ENCODE measurements at places on chromosomes 6 and 20. TPM values are rescaled to one million over a fixed set of nuclear protein-coding genes. Genes with fewer than 3 reads are reported as not detected.

SLC13A3 gene
- 0.05 TPM for total RNA-seq

SAMD5 gene
- 1.1 TPM for total RNA-seq

DNA sequence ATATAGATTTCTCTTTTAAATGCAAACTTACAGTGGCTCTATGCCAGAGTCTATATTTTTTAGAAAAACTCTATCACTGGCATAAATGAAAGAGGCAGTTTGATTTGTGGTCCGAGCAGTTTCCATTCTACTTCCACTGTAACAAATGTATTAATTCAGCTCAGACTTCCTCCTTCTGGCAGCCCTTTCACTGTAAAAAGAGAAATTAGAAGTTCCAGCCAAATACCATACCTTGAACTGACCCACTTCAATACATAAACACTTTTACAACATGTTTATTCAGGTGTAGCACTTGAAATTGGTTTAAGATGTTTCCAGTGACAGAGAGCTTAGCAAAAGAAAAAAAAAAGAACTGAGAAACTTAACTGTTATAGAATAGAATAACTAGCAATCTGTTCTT lies 99.3 kb downstream of the BMP5 start:
- DNase-seq, result no peak

PDE7B gene
- total RNA-seq, result 58.5 TPM

OR2H1 gene
- total RNA-seq, result not detected

DNA sequence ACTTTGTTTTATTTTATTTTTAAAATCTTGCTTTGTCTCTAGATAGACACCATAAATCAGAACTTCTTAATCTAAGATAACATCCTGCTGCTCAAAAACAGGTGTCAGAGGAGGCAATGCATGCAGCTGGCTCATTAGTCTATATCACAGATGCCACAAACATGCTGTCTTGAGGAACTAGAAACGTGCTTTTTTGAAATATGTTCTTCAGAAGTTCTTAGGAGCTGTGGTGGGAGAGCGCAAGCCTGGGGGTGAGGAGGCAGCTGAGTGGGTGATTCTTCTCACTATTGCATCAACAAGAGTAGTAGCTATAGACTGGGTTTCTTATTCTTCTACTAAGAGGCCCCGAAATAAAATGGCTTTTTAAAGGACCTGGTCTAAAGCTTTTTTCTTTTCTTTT lies 23.4 kb downstream of the IL22RA2 start:
- no peak for DNase-seq

DNA sequence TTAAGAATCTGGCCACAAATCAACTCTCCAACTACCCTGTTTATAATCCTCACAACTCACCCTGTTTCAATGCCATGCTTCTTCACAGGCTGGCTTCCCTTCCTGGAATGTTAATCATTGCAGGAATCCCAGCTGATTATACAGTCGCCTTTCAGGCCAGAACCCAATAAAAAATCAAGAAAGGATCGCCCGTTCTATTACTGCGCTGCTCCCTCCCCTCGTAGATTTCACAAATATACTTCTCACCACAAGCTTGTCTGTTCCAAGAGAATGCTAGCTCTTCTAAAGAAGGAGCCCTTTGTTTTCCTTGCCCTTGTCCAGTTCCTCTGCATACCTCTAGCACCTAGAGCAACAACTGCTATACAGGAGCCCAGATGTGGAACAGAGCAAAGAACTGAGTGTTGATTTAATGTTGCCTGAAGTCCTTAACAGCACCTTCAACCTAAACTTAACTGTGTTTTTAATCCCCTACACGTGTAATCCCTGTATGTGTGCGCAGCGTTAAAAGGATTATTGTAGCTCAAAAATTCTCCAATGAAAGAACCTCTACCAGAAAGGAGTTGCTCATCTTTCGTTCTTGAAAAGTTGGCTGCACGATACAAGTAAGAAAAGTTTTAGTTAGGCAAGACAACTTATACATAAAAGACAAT lies 988 bp downstream of the ECHDC1 start:
- peak; percentile 40 for DNase-seq

- no peak for DNase-seq
Observed at GRCh38 chr20:50776122-50776817, 18.6 kb upstream of the BCAS4 start.

DNA sequence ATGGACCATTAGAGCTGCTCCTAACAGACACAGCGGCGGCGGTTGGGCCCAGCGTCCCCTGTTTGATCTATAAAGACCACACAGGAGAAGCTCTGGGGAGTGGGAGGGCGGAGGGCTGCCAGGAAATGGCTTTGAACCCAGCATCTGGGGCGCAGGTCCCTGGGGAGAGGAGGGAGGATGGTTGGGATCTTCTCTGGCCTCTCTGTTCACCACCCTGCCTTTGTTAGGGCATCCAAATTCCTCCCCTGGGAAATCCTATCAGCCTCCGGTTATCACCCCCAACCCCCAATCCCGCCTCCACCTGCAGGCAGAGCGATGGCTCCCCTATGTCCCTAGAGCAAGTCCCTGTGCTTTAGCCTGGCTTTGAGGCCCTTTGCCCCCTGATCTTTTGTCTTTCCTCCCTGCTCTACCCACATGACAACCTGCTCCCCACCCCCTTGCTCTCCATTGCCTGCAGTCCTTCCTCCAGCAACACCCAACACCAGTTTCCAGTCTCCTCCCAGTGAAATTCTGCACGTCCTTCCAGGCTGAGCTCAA lies 7.1 kb downstream of the XKR7 start:
- DNase-seq, result no peak

GRCh38 chr6:121865811-121866210 lies 430.4 kb downstream of the GJA1 start:
- DNase-seq, result no peak

SLC22A23 gene
- 70.6 TPM for total RNA-seq

C4A gene
- total RNA-seq, result 2.2 TPM

DNA sequence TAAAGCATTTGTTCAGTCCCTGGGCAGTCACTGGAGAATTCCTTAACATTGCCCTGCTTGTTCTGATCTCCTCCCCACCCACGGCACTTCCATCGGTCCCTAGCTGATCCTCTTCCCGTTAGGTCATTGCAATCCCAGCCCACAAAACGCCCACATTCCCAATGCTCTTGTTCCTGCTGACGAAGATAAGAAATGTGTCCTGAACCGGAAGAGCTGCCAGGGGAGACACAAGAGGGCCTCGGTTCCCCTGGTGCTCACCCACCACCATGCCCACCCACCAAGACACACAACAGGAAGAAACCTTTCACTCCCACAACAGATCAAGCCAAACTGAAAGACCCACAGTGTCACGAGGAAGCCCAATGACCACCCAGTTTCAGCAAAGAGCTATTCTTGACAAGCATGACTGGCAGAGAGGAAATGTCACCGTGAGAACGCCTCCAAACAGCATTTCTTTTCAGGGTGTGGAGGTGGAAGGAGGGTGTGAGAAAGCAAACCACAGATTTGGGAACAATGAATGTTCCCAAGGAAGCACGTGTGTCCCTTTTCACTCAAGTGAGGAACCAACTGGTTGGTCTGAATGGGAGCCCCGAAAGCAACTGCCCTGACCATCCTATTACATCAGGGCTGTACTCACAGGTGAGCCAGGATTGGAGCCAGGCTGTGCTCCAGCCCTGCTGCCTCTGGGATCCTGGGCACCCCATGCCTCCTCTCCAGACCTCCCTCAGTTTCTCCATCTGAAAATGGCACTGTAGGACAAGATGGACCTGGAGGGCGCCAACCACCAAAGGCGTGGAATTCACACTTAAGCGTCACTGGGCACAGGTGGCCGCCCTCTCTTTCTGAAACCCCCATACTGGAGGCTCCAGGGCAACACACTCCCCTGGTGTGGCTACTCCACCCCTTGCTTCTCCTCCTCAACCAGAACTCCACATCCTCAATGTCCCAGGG lies 97.5 kb downstream of the ZMYND8 start:
- peak; percentile 83 for DNase-seq

EIF6 gene
- 186 TPM for total RNA-seq

VPS52 gene
- total RNA-seq, result 33.7 TPM

DNA sequence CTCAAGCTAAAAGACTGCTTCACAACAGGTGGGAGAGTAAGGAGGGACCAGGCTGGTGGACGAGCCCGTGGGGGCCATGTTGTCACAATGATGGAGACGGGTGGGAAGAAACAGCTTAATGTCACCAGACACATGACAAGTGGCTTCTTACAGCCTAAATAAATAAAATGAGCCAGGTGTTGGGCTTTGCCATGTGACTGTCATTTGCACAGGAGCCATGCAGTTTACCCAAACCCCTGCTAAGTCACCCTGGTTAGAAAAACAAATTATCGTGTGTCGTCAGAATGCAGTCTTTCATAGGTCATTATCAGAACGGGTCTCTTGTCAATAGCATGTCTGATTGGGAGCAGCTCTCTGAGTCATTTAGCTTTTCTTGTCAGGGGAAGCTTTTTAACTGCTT lies 18.5 kb downstream of the BTBD3 start:
- DNase-seq, result no peak

DNA sequence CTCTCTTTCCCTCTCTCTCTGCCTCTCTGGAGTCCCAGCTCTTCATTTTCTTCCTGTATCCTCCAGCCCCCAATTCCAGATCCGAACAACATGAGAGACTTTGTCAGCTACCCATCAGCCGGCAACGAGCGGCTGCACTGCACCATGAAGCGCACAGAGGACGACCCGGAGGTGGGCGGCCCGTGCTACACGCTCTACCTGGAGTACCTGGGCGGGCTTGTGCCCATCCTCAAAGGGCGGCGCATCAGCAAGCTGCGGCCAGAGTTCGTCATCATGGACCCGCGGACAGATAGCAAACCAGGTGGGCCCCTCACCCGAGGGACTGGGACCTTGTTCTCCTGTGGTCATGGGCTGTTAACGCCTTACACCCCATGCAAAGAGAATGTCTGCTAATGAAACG lies 78.9 kb upstream of the TMEM181 start:
- no peak for DNase-seq

ZBTB12 gene
- 4.9 TPM for total RNA-seq

DNA sequence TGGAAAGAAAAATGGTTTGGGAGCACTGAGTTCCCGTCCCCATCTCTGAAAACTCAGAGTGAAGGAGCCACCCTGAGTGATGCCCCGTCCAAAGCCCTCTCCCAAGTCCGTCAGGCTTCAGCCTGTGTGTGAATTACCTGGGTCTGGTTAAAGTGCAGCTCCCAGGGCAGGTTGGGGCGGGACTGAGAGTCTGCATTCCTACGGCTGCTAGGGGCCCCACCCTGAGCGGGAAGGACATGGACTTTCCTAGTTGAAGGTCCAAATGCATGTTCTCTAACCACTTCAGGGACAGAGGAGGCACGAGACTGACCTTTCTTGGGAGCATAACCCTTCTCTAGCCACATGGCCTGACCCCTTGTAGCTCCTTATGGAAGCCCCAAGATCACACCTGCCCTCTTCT lies 97.2 kb downstream of the SYNDIG1 start:
- no peak for DNase-seq

DNA sequence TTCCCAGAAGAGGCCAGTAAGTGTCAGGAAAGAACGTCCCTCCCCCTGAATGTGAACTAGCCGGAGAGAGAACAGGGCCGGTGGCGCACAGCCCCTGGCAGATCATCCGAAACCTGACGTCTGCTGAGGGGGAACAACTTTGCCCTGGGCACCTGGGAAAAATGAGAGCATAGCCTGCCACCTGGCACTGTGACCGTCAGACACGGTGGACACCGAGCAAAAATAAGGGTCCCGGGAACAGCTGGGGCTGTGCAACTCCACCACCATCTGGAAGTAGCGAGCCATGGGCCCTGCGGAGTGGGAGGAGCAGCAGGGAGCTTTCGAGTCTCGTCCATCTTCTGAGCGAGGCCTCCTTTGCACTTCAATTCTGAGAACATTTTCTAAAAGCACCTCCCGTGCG lies 110.8 kb downstream of the EDN3 start:
- no peak for DNase-seq

- peak; percentile 52 for DNase-seq
Observed at GRCh38 chr20:5065166-5065878, 54.4 kb downstream of the PCNA start.

DNA sequence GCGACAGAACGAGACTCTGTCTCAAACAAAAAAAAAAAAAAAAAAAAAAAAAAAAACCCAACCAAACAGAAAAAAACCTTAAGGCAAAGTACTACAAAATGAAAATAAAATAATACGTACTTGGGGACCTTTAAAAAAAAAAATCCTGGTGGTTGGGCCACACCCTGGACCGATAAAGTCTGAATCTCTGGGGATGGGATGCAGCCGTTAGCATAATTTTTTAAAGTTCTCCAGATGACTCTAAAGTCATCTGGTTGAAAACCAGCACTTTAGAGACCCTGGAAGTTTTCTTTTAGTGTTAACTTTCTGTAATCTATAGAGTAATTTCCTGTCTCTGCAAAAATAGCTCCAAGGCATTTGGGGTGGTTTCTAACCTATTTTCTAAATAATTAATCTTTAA lies 142.9 kb upstream of the SALL4 start:
- DNase-seq, result no peak

DNA sequence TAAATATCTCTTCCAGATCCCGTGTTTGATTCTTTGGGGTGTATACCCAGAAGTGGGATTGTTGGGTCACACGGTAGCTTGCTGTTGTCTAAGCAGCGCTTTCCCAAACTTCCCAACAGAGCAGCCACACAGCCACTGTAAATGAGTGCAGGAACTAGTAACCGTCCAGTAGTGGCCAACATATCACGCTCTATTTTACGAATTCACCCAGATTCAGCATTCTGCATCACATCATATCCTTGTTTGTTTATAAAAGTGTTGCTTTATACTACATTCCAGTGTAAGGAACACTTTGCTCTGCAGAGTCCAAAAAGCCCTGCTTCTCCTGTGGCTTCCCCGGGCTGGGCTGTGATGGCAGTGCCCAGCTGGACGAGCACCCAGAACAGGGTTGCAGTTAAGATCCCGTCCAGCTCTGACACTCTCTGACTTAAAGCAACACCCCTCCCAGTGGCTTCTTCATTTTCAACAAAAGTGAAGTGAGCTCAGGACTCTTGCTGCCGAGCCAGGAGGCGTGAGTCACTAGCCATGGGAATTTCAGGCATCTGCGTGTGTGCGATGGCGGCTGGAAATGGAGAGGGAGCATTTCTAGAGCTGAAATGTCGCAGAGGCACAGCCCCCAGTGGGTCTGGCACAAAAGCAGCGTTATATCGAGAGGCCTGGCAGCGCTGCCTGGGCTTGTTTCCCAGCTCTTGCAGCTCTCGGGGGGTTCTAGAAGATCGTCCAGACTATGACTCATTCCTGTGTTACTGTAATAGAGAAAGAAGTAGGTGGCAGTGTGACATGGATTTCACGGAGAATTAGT lies 216.3 kb upstream of the ECI2 start:
- peak; percentile 91 for DNase-seq

- DNase-seq, result peak; percentile 39
Observed at GRCh38 chr20:3744806-3745685, 12.6 kb downstream of the HSPA12B start.

GHRH gene
- total RNA-seq, result not detected

- DNase-seq, result no peak
Observed at GRCh38 chr20:31815408-31816188, 3.6 kb upstream of the MYLK2 start.

DNA sequence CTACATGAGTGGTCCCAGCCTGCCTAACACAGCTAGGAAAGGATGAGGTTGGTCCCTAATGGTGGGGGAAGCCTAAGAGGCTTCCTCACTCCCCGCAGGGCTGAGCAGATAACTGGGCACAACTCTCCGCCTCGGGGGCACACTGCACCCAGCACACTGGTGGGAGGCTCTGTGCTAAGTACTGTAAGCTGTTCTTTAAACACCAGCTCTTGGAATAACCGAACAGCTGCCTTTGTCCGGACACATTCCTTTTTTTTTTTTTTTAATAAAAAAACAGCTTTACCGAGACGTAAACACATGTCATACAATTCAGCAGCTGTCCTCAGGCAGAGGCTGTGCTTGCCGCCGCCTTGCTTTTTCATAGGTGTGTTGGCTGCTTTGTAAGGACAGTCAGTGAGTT lies 6.9 kb downstream of the PSMG4 start:
- DNase-seq, result no peak

- no peak for DNase-seq
Observed at GRCh38 chr20:50358971-50359370, 151.2 kb upstream of the PTPN1 start.

Measured in dermis blood vessel endothelial cell (primary cell).